ENCODE measurements at places on chromosomes 5 and 9.
A peak's percentile ranks its signal among the peaks of the same experiment; 100 is the strongest.

GRCh38 chr5:175718401-175719108 is 60.7 kb downstream of the HRH2 start:
- DNase-seq, result peak; percentile 19

GRCh38 chr9:123942542-123942941 is 12.6 kb upstream of the DENND1A start:
- DNase-seq, result no peak

DNA sequence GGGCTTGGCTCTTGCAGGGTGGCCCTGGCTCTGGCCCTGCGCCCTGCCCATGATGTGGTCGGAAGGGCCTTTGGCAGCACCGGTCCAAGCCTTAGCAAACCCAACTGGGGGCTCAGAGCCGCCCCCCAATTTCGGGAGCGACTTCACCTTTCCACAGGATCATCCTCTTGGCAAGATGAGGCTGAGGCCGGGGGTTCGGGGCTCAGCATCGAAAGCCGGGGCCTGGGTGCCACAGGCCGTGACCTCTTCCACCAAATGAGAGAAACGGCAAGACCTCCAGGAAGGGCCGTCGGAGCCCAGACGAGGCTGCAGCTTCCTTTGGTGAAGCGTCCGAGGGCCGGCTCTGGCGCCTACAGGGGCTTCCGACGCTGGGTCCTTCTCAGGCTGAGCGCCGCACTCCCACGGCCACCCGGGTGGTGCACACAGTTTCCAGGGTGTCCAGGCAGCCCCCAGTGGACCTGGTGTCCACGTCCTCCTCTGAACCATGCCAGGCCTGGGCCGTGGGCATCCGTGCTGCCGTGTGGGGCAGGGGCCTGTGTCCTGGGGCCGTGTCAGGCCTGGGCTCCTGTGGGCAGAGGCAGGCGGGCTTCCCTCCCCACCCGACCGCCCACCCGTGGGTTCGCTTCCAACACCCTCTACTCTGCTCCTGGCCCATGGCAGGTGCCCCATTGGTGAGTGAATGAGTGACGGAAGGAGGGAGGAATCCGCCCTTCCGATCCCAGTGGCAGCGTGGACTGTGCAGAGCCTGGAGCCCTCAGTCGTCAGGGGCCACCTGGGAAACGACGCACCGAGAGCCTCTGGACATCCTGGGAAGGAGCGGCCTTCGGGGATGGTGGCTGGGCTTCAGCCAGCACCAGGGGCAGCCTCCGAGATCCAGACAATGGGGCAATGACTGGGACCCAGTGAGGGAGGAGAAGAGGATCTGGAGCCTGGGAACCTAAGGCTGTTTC is 5.2 kb upstream of the AGPAT2 start:
- DNase-seq, result no peak

- DNase-seq, result no peak
Measured at GRCh38 chr5:67106626-67107342, 89.8 kb downstream of the CD180 start.

GRCh38 chr9:19269582-19269981 is 39.1 kb downstream of the DENND4C start:
- no peak for DNase-seq

DNA sequence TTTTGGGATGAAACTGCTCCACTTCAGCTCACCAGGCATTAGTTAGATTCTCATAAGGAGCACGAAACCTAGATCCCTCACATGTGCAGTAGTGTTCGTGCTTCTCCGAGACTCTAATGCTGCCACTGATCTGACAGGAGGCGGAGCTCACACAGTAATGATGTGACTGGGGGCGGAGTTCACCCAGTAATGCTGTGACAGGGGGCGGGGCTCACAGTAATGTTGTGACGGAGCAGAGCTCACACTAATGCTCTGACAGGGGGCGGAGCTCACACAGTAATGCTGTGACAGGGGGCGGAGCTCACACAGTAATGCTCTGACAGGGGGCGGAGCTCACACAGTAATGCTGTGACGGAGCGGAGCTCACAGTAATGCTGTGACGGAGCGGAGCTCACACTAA is 27.1 kb upstream of the LRRC14B start:
- DNase-seq, result no peak

DNA sequence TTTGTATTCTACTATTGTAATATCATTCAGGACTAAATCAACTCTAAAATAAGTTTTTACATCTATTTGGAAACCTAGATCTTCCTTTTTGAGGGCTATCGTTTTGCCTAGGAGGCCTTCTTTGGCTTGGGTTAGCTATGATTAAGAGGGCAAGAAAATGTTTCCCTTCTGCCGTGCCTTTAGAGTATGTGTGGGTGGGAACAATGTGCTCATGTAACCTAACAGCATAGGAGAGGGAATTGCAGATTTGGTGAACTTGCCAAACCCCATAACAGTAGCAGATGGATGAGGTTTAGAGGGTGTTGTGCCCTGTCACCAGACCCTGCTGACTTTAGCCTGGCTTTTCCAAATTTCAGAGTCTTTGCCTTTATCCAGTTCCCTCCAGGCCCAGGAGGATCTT is 339.0 kb downstream of the ADGRV1 start:
- no peak for DNase-seq

DNA sequence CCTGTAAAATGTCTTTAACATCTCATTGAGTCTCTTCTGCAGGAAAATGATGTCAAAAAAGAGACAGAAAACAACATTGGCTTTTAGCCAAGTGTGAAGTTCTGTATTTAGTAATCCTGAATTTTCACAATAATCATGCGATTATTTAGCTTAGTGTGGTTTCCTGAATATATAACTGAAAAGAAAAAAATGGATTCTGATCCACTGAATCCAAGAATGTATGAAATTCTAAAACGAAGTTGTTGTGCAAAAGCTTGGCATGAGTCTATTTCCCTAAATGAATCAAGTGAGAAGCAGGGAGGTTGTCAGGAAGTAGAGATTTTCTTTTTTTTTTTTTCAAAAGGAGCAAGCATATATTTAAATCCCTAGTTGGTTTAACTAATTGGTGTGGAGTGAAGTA is 145.9 kb upstream of the CDH6 start:
- no peak for DNase-seq

DNA sequence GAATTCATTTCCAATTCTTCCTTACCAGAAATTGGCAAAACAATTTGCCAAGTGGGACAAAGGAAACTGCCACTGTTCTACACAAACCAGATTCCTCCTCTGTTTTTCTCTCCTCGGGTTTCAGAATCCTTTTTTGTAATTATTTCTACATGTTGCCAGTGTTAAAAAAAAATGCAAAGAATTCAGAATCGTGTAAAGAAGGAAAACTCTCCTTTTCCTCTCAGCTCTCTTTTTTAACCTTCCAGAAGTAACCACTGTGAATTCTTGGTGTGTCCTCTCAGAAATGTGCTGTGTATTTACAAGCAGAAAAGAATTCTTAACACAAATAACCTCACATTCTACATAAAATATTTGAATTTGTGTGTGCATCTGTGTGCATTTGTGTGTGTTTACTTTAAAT is 224.6 kb downstream of the DRD1 start:
- no peak for DNase-seq

DNA sequence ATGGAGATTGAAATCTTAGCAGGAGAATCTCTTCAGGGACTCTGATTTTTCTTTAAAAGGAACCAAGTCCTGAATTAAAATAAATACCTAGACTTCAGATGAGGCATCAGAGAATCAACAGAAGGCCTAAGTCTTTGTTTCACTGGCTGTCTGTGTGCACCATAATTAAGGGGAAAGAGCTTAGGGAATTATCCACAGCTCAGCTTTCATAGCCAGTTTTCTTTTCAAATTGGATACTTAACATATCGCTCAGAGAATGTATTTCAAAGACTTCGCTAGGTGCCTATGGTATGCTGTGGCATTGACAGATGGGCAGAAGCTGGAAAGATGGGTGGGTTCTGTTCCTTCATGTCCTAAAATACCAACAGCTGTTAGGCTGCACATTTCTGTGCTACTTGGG is 325.8 kb downstream of the TMEM38B start:
- DNase-seq, result no peak

DNA sequence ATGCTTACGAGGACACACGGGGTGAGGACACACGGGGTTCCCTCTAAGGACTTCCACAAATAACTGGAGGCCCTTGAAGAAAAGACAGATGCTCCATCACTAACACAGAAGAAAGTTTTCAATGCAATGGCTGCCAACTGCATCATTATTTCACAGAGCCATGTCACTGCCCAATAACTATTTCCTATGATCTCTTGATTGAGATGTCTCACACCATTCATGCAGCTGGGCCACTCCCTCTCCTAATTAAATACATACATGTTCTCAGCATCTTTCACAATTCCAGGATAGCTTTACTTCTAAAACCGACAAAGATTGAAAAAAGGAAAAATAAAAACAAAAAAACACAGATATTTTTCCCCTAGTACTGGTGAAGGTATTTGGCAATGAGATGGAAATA is 650.8 kb downstream of the SEMA5A start:
- no peak for DNase-seq

- DNase-seq, result no peak
Measured at GRCh38 chr5:76626738-76627137, 3.5 kb upstream of the F2RL2 start.

DNA sequence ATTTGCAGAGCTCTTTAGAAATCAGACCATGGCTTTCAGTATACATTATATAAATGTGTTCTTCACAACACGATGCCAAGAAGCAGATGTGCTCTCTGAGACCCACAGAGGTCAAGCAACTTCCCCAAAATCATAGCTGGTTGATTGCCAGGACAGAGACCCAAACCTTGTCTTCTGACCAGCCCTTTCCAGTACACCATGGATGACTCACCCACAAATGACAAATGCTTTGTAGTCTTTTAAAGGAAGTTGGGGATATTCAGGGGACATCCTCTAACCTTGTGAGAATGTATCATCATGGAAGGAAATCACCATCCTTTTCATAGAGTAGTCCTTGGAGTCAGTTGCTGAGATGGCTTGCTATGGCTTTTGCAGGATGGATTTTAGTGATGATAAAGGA is 30.1 kb downstream of the ZNF462 start:
- no peak for DNase-seq

- DNase-seq, result no peak
Measured at GRCh38 chr9:33884856-33885701, 68.1 kb downstream of the UBE2R2 start.

DNA sequence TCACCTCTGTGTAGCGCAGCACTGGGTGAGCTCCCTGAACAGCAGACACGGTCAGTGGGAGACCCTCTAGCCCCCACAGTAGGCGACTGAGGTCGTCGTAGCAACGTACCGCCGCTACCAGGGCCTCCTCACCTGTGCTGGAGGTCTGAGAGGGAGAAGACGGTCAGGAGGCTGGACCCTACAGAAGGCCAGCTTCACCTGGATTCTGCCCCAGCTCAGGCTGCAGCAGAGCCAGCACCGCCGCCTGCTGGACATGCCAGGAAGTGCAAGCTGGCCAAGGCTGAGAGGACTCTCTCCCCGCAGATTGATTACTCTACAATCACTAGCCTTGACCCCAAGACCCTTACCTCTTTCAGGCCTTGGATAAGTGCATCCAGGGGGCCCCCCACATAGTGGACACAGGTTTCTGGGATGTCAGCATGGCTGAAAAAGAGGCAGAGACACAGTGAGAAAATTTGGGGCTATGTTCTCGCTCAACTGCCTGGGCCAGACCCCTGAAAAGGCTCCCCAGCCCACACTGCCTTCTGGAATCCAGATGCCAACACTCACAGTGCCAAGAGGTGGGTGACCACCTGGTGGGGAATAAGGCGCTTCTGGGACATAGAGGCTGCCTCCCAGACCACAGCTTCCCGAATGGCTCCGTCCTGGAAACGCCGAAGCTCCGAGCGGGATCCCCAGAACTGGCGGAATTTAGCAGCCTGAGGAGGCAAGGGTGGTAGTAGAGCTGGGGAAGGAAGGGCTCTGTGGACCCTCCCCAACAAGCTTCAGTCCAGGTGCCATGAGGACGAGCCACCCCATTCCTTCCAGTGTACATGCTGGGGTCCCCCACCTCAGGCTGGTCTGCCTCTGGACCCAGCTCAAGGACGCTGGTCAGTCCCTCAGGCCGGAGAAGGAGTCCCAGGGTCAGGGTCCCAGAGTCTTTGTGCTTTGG is 6.9 kb downstream of the NOL6 start:
- peak; percentile 53 for DNase-seq

DNA sequence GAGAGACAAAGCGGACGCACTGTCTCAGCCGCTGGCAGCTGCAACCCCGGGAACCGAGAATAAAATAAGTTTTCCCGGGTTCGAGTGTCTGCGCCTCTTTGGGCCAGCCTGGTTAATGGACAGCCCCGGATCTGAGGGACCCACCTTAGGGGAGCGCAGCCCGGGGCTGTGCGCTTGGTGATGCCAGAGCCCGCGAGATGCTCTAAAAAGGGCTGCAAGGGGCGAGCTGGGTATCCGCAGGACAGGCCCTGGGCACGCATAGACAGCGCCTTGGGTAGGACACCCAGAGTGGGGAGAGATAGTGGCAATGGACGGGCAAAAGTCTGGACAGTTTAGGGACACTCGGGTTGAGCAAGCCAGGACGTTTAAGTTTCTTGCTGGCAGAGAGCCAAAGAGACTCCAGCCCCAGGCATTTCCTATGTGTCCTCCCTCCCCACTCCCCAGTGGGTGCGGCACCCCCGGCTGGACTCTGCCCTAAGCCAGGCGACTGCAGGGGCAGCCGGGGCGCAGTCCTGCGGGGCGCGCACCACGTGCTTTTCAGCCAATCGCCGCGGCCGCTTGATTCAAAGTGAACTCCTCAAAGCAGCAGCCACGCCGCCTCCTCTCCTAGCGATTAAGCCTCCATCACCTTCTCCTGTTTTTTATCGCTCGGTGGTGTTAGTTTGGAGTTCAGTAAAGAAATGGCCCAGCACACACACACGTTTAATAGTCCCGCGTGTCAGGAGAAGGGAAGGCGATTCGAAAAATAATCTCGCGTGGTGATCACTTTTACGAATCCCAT is 616 bp upstream of the ENC1 start:
- no peak for DNase-seq

DNA sequence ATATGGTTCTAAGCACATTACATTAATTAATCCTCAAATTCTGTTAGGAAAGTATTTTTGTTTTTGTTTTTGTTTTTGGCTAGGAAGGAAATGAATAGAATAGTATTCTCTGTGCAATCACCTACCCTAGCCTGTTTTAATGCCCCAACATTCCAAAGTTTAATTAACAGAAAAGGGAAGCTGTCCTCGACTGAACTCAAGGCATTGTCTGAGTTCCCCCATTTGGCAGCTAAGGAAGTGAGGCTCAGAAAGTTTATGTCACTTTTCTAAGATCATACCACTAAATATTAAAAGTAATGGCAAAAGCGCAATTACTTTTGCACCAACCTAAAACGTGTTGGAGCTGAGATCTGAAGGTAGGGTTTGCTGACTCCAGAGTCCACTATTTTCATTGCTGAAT is 59.8 kb downstream of the FGF1 start:
- DNase-seq, result no peak

DNA sequence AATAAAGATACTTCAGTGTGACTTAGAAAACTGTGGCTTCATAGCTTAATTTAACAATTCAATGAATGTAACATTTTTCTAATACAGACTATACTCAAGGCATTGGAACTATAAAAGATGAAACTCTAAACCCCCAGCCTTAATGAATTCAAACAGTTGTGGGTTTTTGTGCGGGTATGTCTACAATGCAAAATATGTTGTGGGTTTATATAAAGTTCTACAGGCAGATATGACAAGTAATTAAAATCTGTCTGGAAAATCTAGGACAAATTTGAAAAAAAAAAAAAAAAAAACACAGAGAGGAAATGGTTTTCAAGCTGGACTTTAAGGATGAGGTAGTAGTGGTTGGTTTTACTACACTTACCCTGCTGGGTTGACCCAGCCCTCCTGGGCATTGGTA is 467.5 kb upstream of the TLE4 start:
- DNase-seq, result no peak
